ENCODE measurements at places on chromosomes 12 and 14.
A peak's percentile ranks its signal among the peaks of the same experiment; 100 is the strongest.

DNA sequence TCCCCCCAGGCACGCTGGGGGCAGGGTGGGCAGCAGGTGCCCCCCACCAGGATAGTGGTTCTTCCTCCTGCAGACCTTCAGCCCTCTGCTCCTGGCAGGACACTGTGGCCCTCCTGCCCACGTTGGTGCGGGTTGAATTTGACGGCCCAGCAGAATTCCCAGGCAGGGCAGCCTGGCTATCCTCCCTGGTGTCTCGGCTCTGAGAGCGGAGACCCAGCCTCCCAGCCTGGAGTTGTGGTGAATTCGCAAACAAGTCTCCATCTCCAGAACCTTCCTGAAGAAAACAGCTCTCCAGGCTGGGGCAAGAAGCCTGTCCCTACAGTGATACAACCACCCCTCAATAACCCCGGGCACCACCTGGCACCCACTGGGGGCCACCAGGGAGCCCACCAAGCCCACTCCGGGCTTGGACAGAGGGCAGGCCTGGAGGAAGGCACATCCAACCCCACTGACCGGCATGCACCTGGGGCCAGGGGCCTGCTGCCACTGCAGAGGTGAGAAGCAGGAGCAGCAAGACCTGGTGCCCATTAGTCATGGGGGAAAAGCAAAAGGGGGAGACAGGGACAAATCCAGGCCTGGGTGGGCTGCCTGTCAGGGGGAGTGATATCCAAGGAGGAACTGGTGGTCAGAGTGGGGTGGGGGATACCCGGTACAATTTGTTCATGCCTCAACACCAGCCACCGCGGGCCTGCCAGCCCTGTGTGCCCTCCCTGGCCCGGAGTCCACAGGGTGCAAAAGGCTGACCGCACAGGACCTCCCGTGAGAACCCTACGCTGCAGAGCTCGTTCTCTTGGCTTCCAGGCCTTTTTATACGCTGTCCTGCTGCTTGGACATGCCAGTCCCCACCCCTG, 3.6 kb downstream of the ANKRD9 start:
- DNase-seq = no peak

GRCh38 chr14:68232300-68233055, 412.9 kb downstream of the RAD51B start:
- no peak for DNase-seq

DNA sequence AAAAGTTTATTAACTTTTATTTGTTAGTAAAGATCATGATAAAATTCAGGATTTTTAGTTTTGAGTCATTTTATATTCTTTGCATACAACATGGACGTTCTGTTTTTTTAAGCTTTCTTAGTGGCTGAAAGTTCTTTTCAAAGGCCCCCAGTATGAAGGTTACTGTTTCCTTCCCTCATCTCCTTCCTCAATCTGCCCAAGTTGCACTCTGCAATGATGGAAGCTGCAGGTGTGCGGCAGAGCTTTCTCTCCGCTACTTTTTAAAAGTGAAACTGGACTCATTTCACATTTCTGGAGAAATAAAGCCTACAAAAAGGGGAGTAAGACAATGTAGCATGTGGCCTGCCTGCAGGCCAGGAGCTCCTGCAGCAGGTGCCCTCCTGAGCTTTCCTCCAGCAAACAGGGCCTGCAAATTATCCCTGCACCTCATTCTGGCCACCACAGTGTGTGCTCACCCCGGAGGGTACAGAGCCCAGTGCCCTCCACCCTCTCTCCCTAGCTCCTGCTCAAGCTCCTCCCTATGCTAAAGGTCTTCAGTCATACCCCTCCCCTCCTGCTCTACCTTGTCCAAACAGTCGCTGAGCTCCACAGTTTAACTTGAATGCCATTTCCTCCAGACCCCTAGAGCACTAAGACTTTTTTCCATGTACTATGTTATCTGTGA, 78.9 kb downstream of the SETD3 start:
- no peak for DNase-seq

GRCh38 chr14:42683707-42684106, 1077.0 kb downstream of the LRFN5 start:
- DNase-seq = no peak

- no peak for DNase-seq
Measured at GRCh38 chr12:17381211-17381610, 708.8 kb downstream of the RERGL start.

DNA sequence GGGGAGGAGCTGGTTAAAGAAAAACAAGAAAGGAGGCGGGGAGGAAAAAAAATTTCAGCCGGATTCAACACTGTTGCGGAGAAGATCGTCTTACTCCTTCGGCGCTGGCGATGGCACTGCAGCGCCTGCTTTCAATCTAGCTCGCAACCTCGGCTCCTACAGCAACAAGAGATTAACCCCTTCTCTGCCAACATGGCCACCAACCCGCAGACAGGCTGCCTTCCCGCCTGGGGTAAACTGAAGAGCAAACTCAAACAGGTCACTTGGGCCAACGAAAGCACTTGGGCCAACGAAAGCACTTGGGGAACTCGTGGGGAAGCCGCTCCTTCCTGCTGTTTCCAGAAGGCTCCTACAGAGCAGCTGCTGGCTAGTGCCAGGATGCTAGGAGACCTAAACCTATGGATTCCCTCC, 73.7 kb downstream of the CIT start:
- DNase-seq = no peak

DNA sequence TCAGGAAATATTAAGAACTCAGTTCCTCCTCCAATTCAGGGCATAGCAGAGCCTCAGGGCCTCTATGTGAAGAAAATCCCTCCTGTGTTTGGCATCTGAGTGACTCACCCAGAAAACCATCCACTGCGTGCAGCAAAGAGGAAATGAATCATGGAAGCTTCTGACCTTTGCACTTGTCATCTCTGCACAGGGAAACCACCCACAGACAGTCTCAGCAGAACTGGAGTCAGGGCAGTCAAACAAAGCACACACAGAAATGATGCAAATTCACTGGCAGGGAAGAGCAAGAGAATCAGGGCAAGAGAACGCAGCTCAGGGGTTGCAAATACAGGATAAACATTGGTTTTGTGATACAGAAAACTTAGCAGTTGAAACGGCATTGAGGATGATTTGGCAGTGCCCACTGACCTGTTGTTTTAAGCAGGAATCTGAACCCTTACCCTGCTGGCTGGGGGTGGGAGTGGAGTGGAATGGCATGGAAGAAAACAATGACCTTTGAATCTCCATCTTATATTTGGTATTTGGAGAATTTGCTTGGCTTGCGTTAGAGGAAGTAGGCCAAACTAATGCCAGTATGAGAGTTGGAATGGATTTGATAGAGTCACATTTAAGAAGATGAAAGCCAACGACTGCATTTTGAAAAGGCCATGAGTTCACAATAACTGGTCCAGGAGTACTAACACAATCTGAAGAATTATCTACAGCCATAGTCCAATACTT, 53.5 kb downstream of the PHLDA1 start:
- peak; percentile 58 for DNase-seq

- DNase-seq = no peak
Measured at GRCh38 chr12:131102991-131103668, 149.4 kb downstream of the ADGRD1 start.

DNA sequence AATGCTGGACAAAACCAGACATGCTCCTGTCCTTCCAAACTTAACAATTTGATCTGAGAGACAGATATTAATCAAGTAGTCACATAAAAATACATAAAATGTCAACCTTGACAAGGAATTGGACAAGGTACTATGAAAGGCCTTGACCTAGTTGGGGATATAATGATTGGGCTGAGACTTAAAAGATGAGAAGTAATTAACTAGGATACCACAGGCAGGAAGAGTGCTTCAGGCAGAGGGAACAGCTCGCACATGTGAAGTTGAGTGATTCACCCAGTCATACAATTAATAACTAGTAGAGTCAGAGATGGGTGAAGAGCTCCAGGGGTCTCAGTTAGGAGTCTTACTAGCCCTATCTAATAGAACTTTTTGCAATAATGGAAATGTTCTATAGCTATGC, 259.5 kb downstream of the MSRB3 start:
- DNase-seq = no peak

GRCh38 chr14:94833633-94834032, 63.7 kb upstream of the GSC start:
- no peak for DNase-seq

DNA sequence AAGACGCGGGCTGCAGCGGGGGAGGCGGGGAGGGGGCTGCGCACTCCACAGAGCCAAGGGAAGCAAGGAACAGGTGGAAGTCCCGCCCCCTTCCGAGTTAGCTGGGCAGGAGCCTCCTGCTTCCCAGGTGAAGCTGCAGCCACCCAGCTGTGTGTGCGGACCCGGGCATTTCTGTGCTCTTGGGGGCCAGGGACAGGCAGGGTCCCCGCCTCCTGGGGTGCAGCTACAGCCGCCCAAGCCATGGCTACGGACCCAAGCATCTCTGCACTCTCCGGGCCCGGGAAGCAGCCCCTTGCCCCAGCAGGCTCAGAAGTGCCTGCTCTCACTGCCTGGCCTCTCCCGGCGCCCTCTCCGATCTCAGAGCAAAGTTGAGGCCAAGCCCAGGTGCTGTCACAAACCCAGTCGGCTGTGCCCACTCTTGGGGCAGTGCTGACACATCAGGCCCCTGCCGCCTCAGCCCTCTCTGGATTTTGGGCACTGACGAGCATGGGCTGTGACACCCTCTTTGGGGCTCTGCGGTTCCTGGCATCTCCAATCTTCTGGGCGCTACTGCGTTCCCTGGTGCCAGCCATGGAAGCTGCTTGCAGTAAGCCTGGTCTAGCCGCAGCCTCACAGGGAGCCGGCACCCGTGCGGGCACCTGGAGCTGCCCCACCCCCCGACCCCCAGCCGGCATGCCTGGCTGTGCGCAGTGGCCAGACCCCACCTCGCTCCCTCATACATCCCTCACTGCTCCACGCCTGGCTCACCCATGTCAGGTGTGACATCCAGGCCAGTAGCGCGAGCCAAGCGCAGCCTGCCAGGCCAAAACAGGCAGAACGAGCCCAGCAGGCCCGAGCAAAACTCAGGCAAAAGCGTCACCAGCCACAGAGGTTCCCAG, 8.5 kb upstream of the MGAT4C start:
- DNase-seq = no peak

GRCh38 chr12:93802698-93803423, 125.7 kb downstream of the CRADD start:
- no peak for DNase-seq

- no peak for DNase-seq
Measured at GRCh38 chr12:119685375-119685774, 17.4 kb downstream of the PRKAB1 start.

GRCh38 chr12:29451888-29452287, 45.6 kb downstream of the OVCH1 start:
- DNase-seq = no peak

GRCh38 chr12:3127832-3128231, 50.7 kb downstream of the TSPAN9 start:
- no peak for DNase-seq

- DNase-seq = no peak
Measured at GRCh38 chr12:79057540-79057939, 193.0 kb downstream of the SYT1 start.

GRCh38 chr12:90102957-90103652, 394.5 kb upstream of the ATP2B1 start:
- DNase-seq = no peak

DNA sequence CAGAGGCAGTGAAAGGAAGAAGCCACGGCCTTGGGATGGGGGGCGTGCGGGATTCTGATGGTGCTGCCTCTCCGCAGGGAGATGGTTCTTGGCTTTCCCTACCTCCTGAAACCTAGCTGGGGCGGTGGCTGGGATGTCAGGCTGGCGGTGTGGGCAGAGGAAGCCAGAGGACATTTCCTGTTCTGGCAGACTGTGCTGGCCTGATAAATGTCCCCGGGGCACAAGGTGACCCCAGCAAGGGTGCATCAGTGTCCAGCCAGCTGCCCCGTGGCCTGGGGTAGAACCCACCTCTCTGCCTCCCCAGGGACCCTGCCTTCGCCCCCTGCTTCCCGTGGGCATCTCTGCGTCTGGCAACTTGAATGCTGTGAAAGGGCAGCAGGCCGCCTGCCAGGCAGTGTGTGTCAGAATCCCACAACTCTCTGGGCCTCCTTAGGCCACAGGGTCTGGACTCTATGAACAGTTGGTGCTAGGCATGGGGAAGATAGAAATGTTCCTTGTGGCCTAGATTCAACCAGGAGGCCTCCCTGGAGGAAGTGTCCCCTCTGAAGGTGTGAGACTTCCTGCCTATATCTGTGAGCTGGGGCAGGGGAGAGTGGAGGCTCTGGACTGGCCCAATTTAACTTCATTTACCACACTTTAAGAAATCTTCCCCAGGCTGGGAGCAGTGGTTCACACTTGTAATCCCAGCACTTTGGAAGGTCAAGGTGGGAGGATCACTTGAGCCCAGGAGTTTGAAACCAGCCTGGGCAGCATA, 4.9 kb downstream of the SH2B3 start:
- no peak for DNase-seq

GRCh38 chr12:79692860-79693577, 2.3 kb upstream of the PAWR start:
- no peak for DNase-seq

DNA sequence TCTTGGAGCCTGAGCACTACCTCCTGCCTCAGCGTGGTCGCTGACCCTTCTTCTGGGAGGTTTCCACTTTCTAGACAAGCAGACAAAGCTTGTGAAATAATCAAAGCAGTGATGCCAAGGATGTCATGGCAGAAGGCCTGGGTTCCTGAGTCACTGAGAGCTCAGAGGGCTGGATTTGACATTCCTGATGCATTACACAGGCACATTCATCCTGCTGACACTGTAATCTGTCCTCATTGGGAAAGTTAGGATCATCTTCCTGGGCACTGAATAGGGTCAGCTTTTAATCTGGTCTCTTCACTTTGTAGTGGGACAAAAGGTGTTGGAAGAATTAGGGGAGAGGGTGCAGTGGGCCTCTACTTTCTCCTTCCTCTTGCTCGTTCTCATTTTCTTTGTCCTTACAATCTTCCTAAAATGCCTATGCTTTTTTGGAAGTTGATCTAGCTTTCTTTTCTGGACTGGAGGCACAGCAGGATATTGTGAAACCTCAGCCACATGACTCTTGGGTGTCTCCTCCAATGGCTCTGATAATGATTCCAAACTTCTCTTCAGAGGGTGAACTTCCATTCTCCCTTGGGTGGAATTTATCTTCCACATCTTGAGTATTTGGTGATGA, 29.6 kb downstream of the EEA1 start:
- DNase-seq = no peak

GRCh38 chr14:100495917-100496316, 91.3 kb downstream of the BEGAIN start:
- DNase-seq = no peak

GRCh38 chr14:34147461-34147860, 196.6 kb upstream of the EGLN3 start:
- no peak for DNase-seq

DNA sequence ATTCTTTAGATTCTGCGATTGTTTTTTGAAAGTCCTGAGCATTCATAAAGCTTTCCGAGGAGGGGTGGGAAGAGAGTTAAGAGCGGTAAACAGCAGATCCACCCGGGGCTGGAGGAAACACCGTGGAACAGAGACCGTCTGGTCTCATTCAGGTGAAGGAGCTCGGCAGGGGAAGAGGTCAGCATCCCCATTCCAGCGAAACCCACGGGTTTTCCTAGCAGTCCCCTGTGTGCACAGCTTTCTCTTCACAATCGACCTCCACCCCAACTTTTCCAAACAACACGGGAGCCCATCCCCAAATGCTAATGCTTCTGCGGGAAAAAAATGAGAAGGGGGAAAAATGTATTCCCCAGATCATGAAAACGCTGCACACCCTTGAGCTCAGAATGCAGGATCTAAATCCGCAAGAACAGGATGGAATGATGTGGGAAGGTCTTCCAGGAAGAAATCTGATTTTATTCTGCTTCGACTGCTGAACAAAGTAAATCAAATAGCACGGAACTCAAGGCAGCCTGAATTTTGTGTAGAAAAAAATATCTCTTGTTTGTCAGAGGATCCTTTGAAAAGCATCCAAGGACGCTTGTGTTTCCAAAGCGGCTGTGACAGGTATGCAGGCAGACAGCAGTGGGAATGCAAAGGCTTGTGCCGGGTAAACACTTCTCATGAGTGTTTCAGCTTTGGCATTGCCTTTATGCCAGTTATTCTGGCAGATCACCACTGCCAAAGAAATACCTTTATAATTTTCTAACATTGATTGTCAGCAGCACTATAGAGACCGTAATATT, 128.8 kb downstream of the NDUFA12 start:
- DNase-seq = no peak

All from activated T-helper 1 cell treated with Interleukin-2 at 50 U/mL for 16 hours (primary cell).